ENCODE measurements at places on chromosomes 6 and 20.

- no peak for DNase-seq
Measured at GRCh38 chr20:5261763-5262162, 55.0 kb downstream of the PROKR2 start.

DNA sequence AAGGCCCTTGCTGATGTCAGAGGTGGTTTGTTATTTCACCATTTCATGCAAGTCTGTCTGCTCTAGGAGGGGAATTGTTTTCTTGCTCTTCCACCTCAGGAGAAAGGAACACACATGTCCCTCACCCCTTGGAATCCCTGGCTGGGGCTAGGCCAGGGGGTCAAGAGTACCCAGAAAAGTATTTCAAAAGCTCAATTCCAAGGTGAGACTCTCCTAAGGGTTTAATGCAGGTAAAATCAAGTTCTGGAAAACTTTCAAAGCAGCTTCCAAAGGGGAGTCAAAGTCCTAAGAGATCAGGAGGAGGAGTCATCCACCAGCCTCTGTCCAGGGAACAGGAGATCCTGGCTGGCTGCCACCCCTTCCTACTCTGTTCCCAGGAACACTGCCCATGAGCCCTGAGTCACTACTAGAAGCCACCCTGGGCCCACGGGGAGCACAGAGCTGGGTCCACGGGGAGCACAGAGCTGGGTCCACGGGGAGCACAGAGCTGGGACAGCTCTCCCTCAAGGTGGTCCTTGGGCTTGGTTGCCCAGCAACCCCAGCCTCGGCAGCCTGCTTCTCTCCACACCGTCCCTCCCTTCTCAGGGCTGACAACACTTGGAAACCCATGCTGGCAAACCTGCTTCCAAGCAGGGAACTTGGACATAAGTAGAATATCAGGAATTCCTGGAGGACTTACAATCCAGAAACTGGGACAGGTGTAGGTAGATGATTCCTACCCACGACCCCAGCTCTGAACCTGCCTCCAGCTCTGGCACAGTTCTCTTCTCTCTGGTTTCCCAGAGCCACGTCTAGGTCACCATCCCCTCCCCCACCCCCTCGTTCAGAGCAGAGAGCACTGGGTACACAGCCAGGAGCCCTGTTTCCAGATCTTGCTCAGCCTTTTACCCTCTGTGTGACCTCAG lies 35.3 kb upstream of the CDKN1A start:
- no peak for DNase-seq

DNA sequence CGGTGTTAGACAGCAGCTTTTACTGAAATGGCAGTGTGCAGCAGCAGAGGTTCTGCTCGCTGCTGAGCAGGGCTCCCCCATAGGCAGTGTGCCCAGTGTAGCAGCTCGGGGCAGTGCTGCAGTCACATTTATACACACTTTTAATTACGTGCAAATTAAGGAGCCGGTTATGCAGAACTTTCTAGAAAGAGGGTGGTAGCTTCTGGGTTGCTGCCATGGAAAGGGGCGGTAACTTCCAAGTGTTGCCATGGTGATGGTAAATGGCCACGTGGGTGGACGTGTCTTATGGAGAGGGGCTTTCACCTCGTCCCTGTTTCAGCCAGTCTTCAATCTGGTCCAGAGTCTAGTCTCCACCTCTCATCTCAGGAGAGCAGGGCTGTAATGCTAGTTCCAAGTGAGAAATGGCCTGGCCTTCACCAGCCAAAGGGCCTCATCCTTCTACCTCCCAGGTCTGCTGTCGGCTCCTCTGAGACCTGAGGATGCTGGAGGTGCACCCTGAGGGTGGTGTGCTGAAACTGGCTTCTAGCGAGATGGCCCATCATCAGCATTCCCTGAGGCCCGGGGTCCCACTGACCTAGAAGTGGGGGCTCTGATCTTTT lies 180.5 kb upstream of the PMEPA1 start:
- DNase-seq: no peak

DNA sequence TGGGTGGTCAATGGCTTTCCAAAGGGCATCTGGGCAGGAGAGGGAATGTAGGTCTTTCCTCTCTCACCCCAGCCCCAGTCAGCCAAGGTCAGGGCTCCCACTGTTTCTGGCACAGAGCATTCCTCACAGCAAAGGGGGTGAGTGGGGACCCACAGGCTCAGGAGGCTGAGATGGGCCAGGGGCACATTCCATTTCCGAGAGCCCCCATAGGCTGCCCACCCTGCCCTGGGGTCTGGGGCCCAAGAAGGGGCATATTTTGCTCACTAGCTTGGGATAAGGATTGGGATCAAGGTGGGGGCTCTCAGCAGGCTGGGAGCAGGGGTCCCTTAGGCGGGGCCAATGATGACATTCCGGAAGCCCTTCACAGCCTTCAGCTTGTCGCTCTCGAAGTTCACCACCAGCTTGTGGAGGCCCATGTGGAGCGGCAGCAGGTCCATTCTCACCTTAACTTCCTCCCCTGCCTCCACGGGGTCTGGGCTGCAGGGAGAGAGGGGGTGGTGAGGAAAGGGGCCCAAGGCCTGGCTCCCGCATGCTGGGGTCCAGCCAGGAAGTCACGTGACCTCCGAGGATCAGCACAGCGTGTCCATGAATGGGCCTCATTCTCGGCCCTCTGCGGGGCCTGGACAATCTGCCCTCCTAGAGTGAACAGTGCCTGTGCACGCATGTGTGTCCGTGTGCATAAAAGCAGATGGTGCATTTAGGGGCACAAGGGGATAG lies 35.0 kb downstream of the TGM2 start:
- DNase-seq: no peak

DNA sequence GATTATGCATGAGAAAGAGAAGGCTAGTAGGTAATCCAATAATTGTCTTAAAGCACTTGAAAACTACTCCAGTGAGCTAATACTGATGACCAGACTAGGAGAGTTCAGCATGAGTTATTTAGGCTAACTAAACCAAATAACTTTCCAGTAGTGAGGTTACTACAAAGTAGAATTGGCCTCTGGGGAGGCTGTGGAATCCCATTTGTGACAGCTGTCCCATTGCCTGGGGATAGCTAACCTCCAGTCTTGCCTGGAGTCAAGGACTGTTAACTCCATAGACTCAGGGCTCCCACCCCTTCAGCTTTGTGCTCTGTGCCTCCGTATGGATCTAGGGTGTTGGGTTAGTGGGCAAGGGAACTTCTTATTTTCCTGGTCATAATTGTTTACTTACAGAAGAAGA lies 51.0 kb downstream of the KCNQ5 start:
- no peak for DNase-seq

- no peak for DNase-seq
Measured at GRCh38 chr20:52060794-52061714, 130.5 kb downstream of the ZFP64 start.

- DNase-seq: no peak
Measured at GRCh38 chr6:351011-351866, 40.3 kb upstream of the IRF4 start.

- no peak for DNase-seq
Measured at GRCh38 chr6:20916086-20916485, 381.8 kb downstream of the CDKAL1 start.

GRCh38 chr20:58043236-58044140 lies 185.0 kb downstream of the ANKRD60 start:
- DNase-seq: no peak

DNA sequence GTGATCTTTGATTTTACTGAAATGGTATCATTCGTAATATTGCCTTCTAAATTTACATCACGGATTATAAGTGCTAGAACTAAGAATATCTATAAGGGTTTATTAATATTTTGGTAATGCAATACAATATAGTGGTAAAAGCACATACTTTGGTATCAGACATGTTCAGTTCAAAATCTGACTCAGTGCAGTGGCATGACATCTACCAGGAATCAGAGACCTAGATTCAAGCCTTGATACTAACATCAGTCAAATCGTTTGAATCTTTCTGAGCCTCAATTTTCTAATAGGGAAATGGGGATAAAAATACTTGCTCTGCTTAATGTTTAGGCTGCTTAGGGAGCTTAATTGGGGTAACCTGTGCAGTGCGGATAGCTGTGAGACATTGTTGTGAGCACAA lies 488.0 kb downstream of the BCKDHB start:
- no peak for DNase-seq

- no peak for DNase-seq
Measured at GRCh38 chr6:160974304-160974771, 17.2 kb upstream of the MAP3K4 start.

DNA sequence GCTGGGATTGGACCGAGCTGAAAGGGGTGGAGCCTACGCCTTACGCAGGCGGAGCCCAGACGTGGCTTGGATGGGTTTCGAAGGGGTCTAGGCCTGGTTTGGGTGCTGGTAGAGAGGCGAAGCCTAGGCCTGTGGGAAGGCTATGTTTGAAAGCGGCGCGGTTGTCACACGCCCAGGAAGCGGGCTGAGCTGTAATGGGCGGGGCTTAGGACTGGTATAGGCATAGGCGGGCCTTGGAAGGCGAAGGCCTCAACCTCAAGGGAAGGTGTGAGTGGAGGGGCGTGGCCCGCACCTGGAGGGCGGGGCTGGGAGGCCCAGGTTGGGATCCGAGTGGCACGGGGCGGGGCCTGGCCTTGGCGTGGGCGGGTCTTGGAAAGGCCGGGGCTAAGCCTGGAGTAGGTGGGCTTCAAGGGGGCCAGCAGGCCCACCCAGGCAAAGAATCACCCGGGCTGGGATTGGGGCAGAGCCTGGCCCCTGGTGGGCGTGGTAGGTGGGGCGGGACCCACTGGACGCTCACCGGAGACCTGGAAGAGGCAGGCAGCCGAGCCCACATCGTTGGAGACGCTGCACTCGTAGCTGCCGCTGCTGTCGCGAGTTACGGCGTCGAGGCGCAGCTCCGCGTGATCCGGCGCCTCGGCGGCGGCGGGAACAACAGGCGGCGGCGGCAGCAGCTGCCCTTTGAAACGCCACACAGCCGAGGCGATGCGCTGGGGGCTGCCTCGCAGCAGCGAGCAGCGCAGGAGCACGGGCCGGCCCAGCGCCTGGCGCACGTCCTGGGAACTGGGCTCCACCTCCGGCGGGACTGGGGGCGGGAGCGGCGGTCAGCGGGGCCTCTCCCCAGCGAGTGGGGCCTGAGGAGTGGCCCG lies 49.0 kb downstream of the MDGA1 start:
- DNase-seq: peak; percentile 25

DNA sequence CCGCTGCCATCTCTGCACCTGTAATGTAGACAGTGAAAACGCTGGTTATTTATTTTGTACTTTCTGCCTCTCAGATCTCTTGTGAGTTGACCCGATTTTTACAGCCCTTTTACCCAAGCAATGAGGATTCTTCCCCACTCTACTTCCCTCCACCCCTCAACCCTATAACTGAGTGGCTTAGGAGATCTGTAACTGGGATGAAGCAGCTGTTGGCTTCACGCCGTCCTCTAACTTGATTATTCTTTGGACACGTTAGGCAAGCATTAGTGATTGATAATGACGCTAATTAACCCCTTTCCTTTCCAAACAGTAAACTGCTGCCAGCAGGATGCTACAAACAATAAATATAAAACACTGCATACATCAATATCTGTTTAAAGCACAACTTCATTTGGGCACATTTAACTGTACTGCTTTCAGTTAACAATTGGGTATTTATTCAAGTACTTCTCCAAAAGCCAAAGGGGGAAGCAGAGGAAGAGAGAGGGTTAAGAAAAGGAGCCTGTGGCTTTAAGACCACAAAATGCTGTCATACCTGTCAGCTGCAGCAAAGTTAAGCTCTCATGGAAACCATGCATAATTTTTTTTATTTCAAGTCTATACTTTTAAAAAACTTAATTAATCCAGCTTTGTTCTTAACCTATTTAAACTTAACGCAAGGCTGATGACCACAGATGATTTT lies 21.2 kb downstream of the TFAP2A start:
- no peak for DNase-seq
